ENCODE measurements at places on chromosomes 5 and 9.

DNA sequence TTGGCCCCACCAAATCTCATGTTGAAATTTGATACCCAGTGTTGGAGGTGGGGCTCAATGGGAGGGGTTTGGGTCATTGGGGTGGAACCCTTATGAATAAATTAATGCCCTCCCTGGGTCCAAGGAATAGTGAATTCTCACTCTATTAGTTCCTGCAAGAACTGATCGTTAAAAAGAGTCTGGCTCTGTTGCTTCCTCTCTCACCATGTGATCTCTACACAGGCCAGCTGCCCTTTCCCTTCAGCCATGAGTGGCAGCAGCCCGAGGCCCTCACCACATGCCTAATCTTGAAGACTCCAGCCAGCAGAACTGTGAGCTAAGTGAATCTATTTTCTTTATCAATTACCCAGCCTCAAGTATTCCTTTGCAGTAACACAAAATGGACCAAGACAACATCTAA is 106.0 kb downstream of the CAAP1 start:
- H3K36me3 ChIP-seq, result no peaks in the 10 kb centered on the region
- H3K4me1 ChIP-seq, result peaks cover 14% of the 10 kb centered on the region
- no peak overlapping the region for H3K27ac ChIP-seq
- DNase-seq, result no peak
- peaks cover 9% of the 10 kb centered on the region for H3K27me3 ChIP-seq

- no peak overlapping the region for H3K4me3 ChIP-seq
- no peak for DNase-seq
- H3K27ac ChIP-seq, result no peak overlapping the region
- H3K36me3 ChIP-seq, result no peaks in the 10 kb centered on the region
- peaks cover 4% of the 10 kb centered on the region for H3K4me1 ChIP-seq
- H3K27me3 ChIP-seq, result peaks cover 3% of the 10 kb centered on the region
Observed at GRCh38 chr5:138663009-138663408, 87.8 kb upstream of the HSPA9 start.

GRCh38 chr5:1096838-1097237 is 15.0 kb downstream of the SLC12A7 start:
- H3K36me3 ChIP-seq, result no peaks in the 10 kb centered on the region
- no peak overlapping the region for H3K4me3 ChIP-seq
- H3K27ac ChIP-seq, result no peak overlapping the region
- H3K4me1 ChIP-seq, result no peaks in the 10 kb centered on the region

DNA sequence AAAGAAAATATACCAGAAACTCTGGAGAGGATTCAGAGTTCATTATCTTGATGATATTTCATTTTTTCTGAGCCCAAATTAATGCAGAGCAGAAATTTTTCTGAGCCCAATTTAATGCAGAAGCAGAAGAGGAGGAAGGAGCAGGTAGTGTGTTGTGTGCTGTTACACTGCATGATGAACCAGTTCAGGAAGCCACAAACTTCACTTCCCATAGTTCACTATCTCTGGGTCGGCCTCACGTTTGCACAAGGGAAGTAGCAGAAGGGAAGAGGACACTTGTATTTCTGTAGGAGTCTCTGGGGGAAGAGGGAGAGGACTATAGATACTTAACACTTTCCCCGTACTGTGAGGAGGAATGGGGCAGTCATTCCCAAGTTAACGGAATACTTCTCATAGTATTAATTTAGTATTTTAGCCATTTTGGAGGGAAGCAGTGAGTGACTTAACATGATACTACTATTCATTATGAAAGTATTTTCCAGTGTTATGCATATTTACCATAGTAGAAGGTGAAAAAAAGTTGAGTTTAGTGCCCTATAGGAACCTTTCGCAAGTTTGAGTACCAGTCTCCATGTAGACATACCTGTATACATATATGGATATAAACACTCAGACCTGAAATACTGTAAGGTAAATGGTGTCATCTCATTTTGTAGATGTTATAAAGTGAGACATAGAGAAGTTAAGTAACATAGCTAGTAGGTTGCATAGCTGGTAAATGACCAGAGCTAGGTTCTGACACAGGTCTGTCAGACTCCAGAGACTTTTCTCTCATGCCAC is 30.0 kb downstream of the XPA start:
- peaks cover 37% of the 10 kb centered on the region for H3K36me3 ChIP-seq
- H3K4me3 ChIP-seq, result no peak overlapping the region
- no peaks in the 10 kb centered on the region for H3K4me1 ChIP-seq
- H3K27me3 ChIP-seq, result no peaks in the 10 kb centered on the region
- no peak for DNase-seq
- H3K27ac ChIP-seq, result no peak overlapping the region

- H3K27ac ChIP-seq, result no peak overlapping the region
- DNase-seq, result no peak
- no peak overlapping the region for H3K4me3 ChIP-seq
- peaks cover 31% of the 10 kb centered on the region for H3K4me1 ChIP-seq
- H3K27me3 ChIP-seq, result no peaks in the 10 kb centered on the region
Observed at GRCh38 chr5:74945561-74946165, 79.5 kb upstream of the FAM169A start.

DNA sequence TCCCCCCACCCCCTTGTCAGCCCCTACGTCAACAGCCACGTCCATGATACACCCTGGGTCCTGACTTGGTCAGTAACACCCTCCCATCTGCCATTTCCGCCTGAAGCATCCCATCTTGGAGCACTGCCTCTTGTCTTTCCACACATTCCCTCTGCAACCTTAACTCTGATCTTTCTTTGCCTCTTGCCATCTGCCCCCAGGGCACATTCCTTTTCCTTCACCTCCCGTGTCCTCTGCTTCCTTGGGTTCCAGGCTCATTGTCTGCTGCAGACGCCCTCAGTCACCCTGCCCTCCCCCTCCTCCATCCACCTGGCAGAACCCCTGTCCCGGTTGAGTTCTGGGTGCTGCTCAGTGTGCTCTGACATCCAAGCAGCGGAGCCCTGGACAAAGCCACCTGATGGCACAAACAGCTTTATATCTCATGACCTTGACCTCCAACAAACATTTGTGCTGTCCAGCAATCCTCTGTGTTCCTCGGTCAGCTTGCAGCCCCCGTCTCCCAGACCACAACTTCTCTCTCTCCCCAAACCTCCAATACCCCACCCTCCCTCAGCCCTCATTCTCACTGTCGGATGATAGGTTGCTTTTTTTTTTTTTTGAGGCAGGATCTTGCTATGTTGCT is 97.7 kb upstream of the IER5L start:
- peaks cover 46% of the 10 kb centered on the region for H3K4me1 ChIP-seq

- peak overlapping the region; percentile 89 for H3K4me3 ChIP-seq
- H3K4me1 ChIP-seq, result peaks cover 67% of the 10 kb centered on the region
- no peaks in the 10 kb centered on the region for H3K36me3 ChIP-seq
- no peaks in the 10 kb centered on the region for H3K27me3 ChIP-seq
- DNase-seq, result no peak
Observed at GRCh38 chr5:43041669-43042175, 1.6 kb upstream of the ANXA2R start.

GRCh38 chr9:114155995-114156656 is 789 bp downstream of the COL27A1 start:
- H3K36me3 ChIP-seq, result peaks cover 4% of the 10 kb centered on the region
- DNase-seq, result no peak
- peak overlapping the region; percentile 95 for H3K4me3 ChIP-seq
- H3K4me1 ChIP-seq, result peaks cover 58% of the 10 kb centered on the region

GRCh38 chr9:69993110-69993509 is 50.5 kb upstream of the MAMDC2 start:
- no peaks in the 10 kb centered on the region for H3K27me3 ChIP-seq
- no peak for DNase-seq
- H3K4me1 ChIP-seq, result peaks cover 24% of the 10 kb centered on the region
- H3K27ac ChIP-seq, result no peak overlapping the region

Measured in chondrocyte (in vitro differentiated cells).